ENCODE measurements at places on chromosomes 1 and 21. TPM values are rescaled to one million over a fixed set of nuclear protein-coding genes. Genes with fewer than 3 reads are reported as not detected.
A peak's percentile ranks its signal among the peaks of the same experiment; 100 is the strongest.

- DNase-seq: no peak
Observed at GRCh38 chr1:17200756-17201155, 4.2 kb upstream of the PADI1 start.

GRCh38 chr1:229869687-229870086 lies 197.4 kb upstream of the GALNT2 start:
- no peak for DNase-seq

MYBPH gene
- not detected for total RNA-seq

- no peak for DNase-seq
Observed at GRCh38 chr1:166630369-166630768, 208.9 kb upstream of the POGK start.

- DNase-seq: peak; percentile 72
Observed at GRCh38 chr21:25881524-25882376, 147.0 kb downstream of the GABPA start.

GRCh38 chr1:243842161-243842560 lies 7.9 kb downstream of the AKT3 start:
- DNase-seq: peak; percentile 46

SPATA21 gene
- total RNA-seq: not detected

DESI2 gene
- total RNA-seq: 51.5 TPM

DNAI4 gene
- total RNA-seq: 0.40 TPM

- no peak for DNase-seq
Observed at GRCh38 chr1:224411766-224412165, 22.8 kb downstream of the WDR26 start.

- DNase-seq: no peak
Observed at GRCh38 chr1:233520261-233521191, 93.4 kb upstream of the KCNK1 start.

GRCh38 chr1:79304131-79304530 lies 297.6 kb upstream of the ADGRL4 start:
- peak; percentile 14 for DNase-seq
